Right renal pelvis (tissue), 4 donors: ENCODE measurements at places on chromosomes 6 and 20.

DNA sequence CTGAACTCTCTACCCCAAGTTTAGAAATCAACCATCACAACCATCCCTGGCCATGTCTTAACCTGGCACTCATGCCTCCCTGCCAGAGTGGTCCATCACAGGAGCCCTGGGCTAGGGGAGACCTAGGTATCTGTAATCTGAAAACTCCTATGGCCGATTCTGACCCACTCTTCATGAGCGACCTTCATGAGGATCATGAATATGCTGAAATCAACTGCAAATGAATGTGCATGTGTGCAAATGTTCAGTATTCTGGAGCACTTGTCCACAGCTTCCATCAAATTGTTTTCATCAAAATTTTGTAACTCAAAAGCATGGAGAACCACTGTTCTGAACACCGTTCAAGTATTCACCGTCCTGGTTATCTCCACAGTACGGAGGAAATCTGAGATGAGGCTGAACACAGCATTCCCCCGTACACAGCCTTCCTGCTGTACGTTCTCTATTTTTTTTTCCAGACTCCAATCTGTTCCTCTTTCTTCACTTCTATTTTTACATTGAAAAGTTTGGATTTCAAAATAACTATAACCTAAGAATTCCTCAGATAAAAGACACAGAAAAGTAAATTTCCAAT lies 17.7 kb downstream of the METTL24 start:
- DNase-seq, result no peak

DNA sequence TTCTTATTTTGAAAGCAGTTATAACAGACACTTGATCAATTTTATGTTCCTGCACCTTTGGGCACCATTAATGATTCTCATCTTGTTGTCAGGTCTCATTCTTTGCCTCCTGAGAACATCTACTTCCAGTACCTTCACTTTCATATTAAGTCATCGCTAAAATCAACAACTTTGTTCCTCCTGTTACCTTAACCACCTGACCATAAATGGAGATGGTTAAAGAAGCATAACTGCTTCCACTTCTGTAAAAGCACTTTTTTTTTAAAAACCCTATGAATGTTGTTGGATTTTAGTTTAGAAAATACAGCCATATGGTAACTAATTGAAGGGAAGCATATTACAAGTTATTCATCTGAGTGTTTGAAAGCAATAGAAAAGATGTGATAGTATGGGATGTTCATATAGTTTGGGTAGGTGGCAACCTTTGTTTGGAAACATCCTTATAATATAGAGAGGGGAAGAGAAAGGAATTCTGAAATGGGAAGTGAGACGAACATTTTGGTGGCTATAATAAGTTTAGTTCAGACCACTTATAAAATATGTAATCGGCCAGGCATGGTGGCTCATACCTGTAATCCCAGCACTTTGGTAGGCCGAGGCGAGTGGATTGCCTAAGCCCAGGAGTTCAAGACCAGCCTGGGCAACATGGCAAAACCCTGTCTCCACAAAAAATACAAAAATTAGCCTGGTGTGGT lies 53.9 kb downstream of the AFG1L start:
- DNase-seq, result no peak

DNA sequence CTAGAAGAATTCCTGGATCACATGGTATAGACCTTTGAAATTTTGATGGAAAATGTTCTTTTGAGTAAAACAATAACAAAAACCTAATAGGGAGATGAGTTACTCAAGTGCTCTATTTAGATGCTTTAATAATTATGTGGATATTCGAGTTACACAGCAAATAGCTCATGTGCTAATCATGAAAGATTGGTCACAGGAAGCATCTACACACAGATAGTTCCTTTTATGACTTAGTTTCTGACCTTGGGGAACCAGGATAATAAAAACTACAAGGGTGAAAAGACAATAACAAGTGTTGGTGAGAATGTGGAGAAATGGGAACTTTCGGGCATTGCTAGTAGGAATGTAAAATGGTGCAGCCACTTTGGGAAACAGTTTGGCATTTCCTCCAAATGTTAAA lies 19.7 kb downstream of the UBE2V1 start:
- DNase-seq, result no peak

GRCh38 chr6:43060034-43060754 lies 763 bp downstream of the KLC4 start:
- no peak for DNase-seq
